ENCODE measurements at places on chromosomes 12 and 14.

DNA sequence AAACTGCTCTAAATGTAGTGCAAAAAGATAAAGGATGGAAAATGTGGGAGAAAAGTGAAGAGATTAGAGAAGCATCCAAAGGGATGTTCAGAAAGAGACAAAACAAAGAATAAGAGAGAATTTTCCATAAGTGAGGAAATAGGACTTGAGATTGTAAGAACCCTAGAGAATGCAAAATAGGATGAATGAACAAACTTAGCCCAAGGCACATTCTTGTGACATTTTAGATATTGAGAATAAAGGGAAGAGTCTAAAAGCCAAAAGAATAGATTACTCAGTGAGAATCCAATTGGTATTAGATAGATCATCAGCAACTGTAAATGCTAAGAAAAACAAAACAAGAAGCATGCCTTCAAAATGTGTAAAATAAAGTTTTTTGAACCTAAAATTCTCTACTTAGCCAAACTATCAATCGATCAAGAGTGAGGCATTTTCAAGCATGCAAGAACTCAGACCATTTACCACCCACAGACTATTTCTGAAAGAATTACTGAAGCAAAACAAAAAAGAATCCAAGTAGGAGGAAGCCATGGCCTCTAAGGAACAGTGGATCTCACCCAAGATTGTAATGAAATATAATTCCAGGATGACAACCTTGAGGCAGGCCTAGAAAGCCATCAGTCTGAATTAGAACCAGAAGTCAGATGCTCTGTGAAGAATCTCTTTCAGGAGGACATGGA is 33.5 kb downstream of the DYRK2 start:
- no peak for DNase-seq

DNA sequence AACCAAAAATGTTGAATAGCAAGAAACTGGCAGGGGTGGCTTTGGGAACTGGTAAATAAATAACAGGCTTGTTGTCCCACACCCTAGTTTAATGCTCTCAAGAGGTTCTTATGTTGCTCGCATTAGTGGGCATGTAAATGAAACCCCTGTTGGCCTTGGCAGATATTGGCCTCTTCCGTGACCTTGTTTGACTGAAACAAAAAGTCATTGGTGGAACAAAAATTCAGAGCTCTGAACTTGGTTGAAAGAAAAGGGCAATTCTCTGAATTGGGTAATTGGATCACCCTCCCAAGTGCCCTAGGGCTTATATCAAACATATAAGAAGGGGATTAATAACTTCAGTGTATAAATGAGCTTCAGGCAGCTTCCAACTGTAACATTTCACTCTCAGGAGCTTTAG is 426.2 kb downstream of the ZFP36L1 start:
- no peak for DNase-seq

DNA sequence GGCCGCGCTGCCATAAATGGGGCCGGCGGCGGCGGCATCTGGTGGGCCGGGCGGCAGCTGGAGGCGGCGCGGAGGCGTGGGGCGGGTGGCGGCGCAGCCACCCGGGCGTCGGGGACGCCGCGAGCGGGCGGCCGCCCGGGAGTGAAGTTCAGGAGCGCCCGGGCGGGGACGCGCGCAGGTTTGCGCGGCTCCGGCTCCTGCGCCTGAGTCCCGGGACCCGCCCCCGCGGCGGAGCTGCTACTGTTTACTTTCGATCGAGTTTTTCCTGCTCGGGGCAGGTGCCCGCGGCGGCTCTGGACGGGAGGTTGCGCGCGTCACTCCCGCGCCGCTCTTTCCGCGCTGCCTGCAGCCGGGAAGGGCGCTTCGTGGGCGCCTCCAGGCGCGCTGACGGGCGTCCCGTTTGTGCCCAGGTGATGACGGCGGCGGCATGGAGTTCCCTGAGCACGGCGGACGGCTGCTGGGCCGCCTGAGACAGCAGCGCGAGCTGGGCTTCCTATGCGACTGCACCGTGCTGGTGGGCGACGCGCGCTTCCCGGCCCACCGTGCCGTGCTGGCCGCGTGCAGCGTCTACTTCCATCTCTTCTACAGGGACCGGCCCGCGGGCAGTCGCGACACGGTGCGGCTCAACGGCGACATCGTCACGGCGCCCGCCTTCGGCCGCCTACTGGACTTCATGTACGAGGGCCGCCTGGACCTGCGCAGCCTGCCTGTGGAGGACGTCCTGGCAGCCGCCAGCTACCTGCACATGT is at the start of gene ZBTB42:
TSS of gene ZBTB42 (plus strand) at position 331 of the 749 bp plus-strand sequence. CDS start at position 428, 97 bp downstream.
- no peak for DNase-seq

GRCh38 chr14:69040353-69040752 is 61.3 kb upstream of the ACTN1 start:
- DNase-seq = no peak

DNA sequence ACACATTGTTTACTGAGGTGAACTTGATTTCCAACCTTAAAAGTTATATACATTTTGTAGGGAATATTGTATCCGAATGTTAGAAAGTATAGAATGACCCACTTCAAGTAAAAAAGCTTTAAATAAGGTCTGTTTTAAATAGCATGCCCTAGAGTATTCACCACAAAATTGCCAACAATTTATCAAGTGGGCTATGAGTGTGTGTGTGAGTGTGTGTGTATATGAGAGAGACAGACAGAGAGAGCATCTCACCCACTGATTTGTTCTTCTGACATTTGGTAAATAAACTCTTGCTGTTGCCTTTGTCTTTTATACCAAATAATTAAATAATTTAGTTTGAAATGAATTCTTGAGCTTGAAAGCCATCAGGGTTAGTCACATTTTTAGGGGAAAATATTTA is 29.8 kb upstream of the RAP1B start:
- DNase-seq = no peak

DNA sequence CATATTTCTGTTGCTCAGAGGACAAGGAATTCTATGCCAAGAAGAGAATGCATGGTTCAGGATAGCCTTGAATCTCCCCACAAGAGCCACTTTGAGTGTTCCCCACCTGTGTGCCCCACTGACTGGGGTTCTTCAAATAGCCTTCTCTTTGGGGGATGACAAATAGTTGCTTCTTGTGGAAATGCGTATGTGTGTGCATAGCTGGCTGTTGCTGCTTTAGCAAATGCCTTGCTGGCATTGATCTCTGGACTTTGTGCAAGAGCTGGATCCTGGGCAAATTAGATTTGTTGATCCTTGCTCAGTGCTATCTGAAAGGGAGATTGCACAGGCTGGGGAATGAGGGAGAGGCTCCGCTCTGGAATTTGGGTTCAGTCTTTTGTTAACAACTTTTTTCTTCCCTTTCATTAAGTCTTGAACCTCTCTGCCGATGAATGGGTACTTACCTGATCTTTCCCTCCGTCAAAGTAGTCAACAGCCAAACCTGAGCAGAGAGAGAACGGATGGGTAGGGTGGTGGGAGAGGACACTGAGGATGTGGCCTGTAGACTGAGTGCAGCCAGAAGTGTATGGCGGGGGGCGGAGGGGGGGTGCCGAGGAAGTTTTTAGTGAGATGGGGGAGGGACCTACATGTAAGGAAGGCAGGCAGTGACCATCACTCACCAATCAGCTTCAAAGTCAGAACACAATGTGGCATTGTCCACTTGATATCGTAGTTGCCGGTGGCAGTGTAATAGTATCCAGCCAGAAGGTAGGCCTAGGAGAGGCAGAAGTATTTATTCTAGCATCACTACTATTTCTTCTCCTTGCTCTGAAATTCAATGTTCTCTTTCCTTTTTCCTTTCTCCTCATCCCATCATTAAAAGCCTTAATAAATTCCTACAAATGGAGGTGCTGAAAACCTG is 10.7 kb downstream of the EMG1 start:
- DNase-seq = no peak

Data from caudate nucleus (tissue), 63 donors.